ENCODE measurements at places on chromosomes 13 and 19.

DNA sequence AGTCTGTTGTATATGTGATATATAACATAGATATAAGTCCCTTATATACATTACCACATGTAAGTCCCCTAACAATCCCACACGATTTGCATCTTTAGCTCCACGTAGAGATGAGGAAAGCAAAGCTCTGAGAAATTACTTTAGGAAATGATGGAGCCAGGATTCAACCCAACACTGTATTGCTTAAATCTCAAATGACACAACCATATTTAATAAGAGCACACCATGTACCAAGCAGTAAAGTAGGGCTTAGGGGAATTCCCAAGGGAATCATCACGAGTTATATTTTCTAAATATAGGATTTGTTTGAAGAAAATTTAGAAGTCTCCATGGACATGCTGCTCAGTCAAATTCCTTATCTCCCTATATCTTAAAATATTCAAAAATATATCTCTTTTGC, 61.3 kb upstream of the POMP start:
- no peaks in the 10 kb centered on the region for H3K36me3 ChIP-seq
- no peak overlapping the region for H3K4me3 ChIP-seq
- no peak for DNase-seq
- no peaks in the 10 kb centered on the region for H3K4me1 ChIP-seq

DNA sequence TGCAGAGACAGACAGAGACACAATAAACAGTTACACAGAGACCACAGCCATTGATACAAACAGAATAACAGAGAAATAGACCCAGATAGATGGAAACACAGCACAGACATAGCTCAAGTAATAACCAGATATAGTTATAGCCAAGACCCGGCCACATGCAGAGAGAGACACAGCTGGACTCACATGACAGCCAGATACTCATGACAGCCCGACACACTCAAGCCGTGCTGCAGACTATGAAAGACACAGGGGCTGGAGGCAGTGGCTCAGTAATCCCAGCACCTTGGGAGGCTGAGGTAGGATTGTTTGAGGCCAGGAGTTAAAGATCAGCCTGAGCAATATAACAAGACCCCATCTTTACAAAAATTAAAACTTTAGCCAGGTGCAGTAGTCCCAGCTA, 1.6 kb upstream of the DENND1C start:
- DNase-seq, result no peak
- peaks cover 4% of the 10 kb centered on the region for H3K36me3 ChIP-seq
- peaks cover 37% of the 10 kb centered on the region for H3K4me1 ChIP-seq
- H3K4me3 ChIP-seq, result no peak overlapping the region
- no peaks in the 10 kb centered on the region for H3K27me3 ChIP-seq

DNA sequence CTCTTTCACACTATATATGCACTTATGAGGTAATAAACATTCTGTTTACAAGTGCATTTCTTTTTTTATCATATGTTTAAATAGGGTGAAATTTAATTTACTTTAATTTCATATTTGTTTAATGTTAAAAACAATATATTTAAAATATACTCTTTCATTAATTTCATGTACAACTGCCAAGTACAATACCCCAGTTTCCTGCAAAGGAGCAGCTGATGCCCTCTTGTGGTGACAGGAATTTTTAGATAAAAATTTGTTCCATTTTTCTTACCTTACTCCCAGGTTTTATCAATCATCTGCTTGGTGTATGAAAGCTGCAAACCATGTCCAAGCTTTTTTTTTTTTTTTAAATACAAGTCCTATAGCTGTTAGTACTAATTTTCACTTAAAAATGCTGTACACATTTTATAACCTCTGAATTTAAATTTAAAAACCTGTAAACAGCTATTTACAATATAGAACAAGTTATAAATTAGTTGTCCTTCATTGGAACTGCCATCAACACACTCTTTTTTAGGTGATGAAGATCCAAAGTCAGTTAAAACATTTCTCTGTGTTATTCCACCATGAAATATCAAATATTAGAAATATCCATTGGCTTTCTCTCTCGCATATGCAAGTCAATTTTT, 4.9 kb downstream of the PCDH20 start:
- H3K4me3 ChIP-seq, result no peak overlapping the region
- no peaks in the 10 kb centered on the region for H3K4me1 ChIP-seq
- DNase-seq, result no peak

DNA sequence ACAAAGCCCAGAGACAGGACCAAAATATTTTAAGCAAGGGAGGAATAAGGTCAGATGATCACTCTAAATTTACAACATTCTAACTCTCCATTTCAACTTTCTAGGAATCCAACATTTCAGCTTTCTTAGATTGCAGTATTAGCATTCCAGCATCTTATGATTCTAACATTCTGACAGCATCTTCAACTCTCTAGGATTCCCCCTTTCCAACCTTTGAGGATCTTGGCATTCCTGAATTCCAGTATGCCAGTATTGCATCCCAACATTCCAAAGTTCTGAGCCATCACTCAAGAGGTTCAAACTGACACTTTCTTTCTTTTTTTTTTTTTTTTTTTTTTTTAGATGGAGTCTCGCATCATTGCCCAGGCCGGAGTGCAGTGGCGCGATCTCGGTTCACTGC, 13.8 kb downstream of the TGFB1 start:
- no peak for DNase-seq
- peaks cover 60% of the 10 kb centered on the region for H3K4me1 ChIP-seq
- H3K27ac ChIP-seq, result peak overlapping the region; percentile 56

GRCh38 chr13:27298849-27299248, 28.2 kb downstream of the RASL11A start:
- H3K4me3 ChIP-seq, result no peak overlapping the region
- peaks cover 21% of the 10 kb centered on the region for H3K4me1 ChIP-seq
- peaks cover 2% of the 10 kb centered on the region for H3K27me3 ChIP-seq
- no peak overlapping the region for H3K27ac ChIP-seq

DNA sequence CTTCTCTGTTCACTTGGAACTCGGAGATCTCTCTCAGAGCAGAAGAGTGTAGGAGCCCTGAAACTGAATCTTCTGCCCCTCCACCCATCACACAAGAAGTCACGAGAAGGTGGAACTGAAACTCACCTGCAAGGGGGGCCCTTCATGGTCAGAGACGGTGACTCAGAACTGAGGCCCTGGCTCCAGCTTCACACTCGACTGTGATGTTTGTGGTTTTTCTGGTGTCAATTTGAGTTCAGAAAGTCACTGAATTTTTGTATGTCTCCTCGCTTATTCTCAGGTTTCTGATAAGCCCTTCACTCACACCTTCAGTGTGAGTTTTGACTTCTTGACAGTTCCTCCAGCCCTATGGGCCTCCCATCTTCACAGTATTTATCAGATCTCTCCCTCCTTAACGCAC, 23.1 kb downstream of the SIGLEC5 start:
- peaks cover 17% of the 10 kb centered on the region for H3K4me1 ChIP-seq
- no peak overlapping the region for H3K27ac ChIP-seq
- DNase-seq, result peak; percentile 36
- no peaks in the 10 kb centered on the region for H3K36me3 ChIP-seq
- peaks cover 5% of the 10 kb centered on the region for H3K27me3 ChIP-seq

DNA sequence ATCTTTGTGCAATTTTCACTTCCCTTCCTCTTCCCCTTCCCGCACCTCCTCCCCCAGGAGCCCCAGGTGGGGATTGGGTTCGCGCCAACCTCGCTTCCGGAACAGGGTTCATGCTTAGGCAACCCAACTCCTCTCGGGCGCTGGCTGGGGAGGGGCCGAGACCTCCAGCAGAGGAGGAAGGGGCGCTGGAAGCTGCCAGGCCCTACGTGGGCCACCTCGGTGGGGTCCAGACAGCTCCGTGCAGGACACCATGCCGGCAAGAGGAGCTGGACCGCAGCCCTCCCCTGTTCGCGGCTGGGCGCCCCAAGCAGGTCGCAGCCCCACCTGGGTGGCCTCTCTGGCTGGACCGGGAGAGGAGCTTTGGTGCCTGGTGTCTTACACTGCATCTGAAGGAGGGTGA, 91.1 kb downstream of the SPACA7 start:
- no peak overlapping the region for H3K27ac ChIP-seq
- H3K4me3 ChIP-seq, result no peak overlapping the region
- peaks cover 2% of the 10 kb centered on the region for H3K27me3 ChIP-seq
- no peak for DNase-seq

DNA sequence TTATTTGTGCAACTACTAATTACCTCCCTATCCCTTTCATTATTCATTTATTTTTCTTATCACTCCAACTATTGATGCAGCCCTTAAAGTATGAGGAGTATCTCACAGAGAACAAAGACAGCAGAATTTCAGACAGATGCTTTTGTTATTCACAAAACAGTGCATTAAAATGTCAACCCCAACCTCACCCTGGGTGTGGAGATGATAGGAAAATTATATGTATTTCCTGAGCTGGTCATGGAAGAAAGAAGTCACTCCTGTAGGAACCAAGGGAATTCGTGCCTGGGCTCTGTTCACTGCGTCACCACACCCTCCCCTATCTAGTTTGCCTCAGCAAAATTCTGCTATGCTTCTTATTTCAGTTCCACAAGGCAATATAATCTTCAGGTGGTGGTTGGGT, 315.5 kb downstream of the OXGR1 start:
- H3K27me3 ChIP-seq, result no peaks in the 10 kb centered on the region
- no peak overlapping the region for H3K4me3 ChIP-seq
- H3K27ac ChIP-seq, result no peak overlapping the region
- H3K4me1 ChIP-seq, result no peaks in the 10 kb centered on the region

- H3K4me1 ChIP-seq, result peaks cover 34% of the 10 kb centered on the region
- H3K36me3 ChIP-seq, result peaks cover 61% of the 10 kb centered on the region
- no peaks in the 10 kb centered on the region for H3K27me3 ChIP-seq
- DNase-seq, result no peak
Measured at GRCh38 chr13:113190181-113190580, 18.3 kb downstream of the PCID2 start.

DNA sequence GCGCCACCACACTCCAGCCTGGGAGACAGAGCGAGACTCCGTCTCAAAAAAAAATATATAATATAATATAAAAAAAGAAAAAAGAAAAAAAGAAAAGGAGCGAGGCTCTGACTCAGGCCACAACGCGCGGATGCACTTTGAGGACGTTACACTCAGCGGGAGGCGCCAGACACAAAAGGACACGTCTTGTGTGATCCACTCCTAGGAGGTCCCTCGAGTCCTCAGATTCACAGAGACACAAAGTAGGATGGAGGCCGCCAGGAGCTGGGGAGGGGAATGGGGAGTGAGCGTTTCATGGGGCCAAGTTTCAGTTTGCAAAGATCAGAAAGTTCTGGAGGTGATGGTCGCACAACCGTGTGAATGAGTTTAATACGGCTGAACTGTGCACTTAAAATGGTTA, 8.5 kb upstream of the ABHD17A start:
- H3K4me3 ChIP-seq, result no peak overlapping the region
- H3K36me3 ChIP-seq, result no peaks in the 10 kb centered on the region
- H3K4me1 ChIP-seq, result peaks cover 48% of the 10 kb centered on the region
- no peak for DNase-seq

DNA sequence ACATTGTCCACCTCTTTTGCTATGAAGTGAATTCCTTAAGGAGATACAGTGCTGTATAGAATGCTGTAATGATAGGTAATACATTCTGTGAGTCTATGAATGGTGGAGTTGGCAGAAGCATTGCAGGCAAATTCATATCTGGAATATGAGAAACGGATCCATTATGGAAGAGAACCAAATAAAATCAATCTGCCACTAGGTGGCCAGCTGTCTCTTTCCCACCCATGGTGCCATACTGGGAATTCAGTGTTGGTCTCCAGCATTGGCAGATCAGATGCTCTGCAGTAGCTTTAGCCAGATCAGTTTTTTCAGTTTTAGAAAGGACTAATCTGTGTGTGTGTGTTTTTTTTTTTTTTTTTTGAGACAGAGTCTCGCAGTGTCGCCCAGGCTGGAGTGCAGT, 27.6 kb downstream of the DNAJC3 start:
- no peak for DNase-seq
- H3K36me3 ChIP-seq, result peaks cover 2% of the 10 kb centered on the region
- no peak overlapping the region for H3K4me3 ChIP-seq
- no peaks in the 10 kb centered on the region for H3K27me3 ChIP-seq

GRCh38 chr13:35333157-35333556, 143.3 kb downstream of the MAB21L1 start:
- no peaks in the 10 kb centered on the region for H3K4me1 ChIP-seq
- H3K27ac ChIP-seq, result no peak overlapping the region
- no peaks in the 10 kb centered on the region for H3K27me3 ChIP-seq
- no peaks in the 10 kb centered on the region for H3K36me3 ChIP-seq
- no peak for DNase-seq
- H3K4me3 ChIP-seq, result no peak overlapping the region

DNA sequence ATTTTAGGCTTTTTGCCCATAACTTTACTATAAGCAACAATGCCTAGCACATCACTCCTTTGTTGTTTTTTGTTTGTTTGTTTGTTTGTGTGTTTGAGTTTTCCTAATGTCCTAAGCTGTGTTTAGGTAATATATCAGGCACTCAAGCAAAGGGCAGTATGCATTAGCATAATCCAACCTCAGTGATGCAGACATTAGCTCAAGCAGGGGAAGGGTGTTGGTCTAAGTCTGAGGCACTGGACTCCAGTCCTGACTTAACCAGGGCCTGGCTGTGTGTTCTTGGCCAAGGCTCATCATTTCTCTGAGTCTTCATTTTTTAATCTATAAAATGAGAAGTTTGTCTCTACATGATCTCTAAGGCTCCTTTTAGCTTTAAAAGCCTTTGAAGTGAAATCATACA, 65.9 kb upstream of the RFC3 start:
- no peaks in the 10 kb centered on the region for H3K36me3 ChIP-seq
- no peak overlapping the region for H3K27ac ChIP-seq
- no peak overlapping the region for H3K4me3 ChIP-seq
- DNase-seq, result no peak
- peaks cover 5% of the 10 kb centered on the region for H3K27me3 ChIP-seq
- H3K4me1 ChIP-seq, result no peaks in the 10 kb centered on the region

GRCh38 chr13:31476266-31476665, 263.1 kb upstream of the RXFP2 start:
- no peaks in the 10 kb centered on the region for H3K4me1 ChIP-seq
- no peaks in the 10 kb centered on the region for H3K36me3 ChIP-seq
- no peak overlapping the region for H3K27ac ChIP-seq

DNA sequence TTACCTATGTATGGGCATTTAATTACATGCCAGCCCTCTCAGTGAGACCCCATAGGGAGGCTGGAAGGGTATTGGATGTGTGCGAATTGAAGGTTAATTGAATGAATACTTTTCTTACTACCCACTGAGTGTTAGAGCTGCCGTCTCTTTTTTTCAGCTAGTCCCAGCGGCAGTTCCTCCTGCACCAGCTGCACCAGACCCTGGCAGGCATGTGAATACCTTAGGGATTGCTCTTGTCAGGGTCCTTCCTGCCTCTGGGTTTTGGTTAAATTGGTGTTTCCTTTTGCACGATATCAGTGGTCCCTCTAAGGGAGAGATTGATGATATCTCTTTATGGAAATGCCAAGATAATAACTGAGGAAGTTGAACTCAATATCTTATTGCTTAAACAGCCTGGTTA, 9.8 kb upstream of the CXCL17 start:
- no peak overlapping the region for H3K27ac ChIP-seq
- peaks cover 49% of the 10 kb centered on the region for H3K4me1 ChIP-seq
- no peaks in the 10 kb centered on the region for H3K27me3 ChIP-seq
- no peaks in the 10 kb centered on the region for H3K36me3 ChIP-seq
- H3K4me3 ChIP-seq, result no peak overlapping the region

DNA sequence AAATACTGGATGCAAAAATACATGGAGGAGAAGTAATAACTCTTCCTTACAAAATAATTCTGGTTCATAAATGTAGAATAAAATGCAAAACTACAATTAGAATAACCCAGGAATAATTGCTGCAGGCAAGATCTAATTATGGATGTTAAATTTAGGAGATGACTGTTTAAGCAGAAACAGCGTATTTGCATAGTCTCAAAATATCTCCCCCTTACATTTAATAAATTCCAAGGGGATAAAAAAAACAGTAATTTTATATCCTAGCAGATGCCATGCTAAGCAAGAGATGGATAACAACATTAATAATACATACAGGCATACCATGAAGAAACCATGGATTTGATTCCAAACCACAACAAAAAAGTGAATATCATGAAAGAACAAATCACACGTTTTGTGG, 1253.1 kb upstream of the MIR17HG start:
- no peaks in the 10 kb centered on the region for H3K27me3 ChIP-seq
- no peak overlapping the region for H3K27ac ChIP-seq
- H3K4me3 ChIP-seq, result no peak overlapping the region

Data from activated CD8-positive, alpha-beta T cell treated with anti-CD3 and anti-CD28 coated beads, Interleukin-2, amount 10 ng/mL, durations not matched to agents 7 days and 5 days (primary cell).